ENCODE measurements at places on chromosomes 13 and 19.

GRCh38 chr19:42528354-42529247 is at the start of gene CEACAM1:
TSS of gene CEACAM1 (minus strand) at chr19:42528481. CDS start at chr19:42528374, 107 bp downstream.
- DNase-seq = no peak

DNA sequence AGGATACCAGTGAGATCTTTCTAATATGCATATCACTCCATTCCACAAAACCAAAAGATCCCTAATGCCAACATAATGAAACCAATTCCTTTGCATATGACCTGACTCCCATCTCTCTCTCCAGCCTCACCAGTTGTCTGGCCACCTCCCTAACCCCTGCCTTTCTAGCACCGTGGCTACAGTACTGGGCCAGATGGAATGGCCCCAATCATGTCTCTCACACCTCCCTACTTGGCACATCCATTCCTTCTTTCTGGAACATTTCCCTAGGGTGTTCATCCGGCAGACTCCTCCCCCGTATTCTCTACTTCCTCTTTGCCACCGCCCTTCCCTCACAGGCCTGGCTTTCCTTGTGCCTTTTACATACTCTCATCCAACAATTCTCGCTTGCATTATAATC is 62.0 kb downstream of the GPALPP1 start:
- DNase-seq = no peak

- DNase-seq = no peak
Measured at GRCh38 chr13:40639221-40639681, 27.2 kb downstream of the FOXO1 start.

GRCh38 chr13:40562975-40563349 is 103.5 kb downstream of the FOXO1 start:
- no peak for DNase-seq

DNA sequence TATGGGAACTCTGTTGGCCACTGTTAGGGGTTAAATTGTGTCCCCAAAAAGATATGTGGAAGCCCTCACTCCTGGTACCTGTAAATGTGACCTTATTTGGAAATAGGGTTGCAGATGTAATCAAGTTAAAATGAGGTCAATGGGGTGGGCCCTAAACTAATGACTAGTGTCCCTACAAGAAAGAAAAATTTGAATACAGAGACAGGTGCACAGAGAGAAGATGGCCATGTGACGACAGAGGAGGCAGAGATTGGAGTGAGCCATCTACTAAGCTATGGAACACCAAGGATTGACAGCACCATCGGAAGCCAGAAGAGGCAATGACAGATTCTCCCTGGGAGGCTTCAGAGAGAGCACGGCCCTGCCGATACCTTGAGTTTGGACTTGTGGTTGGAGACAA is 16.5 kb downstream of the POU2F2 start:
- DNase-seq = no peak

DNA sequence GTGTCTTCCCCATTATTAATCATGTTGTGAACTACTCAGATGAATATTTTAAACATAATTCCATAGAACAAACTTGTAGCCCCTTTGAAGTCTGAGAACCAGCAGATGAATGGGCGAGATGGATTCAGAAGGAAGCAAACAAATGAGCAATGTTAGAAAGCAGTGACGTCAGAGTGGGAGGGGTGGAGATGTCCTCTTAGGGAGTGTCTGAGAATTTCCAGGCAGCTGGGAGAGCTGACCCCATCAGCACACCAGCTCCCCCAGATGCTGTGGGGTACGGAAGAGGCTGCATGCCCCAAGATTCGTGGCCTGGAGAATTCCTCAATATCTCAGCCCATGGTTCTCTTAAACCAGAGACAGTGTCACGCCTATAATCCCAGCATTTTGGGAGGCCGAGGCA is 68.6 kb downstream of the DPF1 start:
- no peak for DNase-seq
